ENCODE measurements at places on chromosomes 1 and 21.

DNA sequence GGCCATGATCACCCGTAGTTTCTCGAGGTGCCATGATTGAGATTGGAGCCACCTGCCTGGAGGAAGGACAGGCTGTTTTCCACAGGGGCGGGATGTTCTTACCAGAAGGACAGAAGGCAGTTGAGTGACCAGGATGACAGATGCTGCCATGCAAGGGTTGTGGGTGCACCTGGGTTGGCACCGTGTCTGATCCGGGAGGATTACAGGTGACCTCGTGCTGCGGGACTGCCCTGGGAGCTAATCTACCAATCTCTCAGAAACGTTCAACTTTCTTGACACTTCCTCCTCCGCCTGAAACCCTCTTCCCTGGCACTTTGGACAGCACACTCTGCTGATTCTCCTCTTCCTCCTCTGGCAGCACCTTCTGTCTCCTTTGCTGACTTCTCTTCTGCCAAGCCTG, 13.8 kb upstream of the SLC6A9 start:
- no peak for DNase-seq

- DNase-seq, result no peak
Observed at GRCh38 chr1:207298186-207298585, 23.3 kb upstream of the CD55 start.

DNA sequence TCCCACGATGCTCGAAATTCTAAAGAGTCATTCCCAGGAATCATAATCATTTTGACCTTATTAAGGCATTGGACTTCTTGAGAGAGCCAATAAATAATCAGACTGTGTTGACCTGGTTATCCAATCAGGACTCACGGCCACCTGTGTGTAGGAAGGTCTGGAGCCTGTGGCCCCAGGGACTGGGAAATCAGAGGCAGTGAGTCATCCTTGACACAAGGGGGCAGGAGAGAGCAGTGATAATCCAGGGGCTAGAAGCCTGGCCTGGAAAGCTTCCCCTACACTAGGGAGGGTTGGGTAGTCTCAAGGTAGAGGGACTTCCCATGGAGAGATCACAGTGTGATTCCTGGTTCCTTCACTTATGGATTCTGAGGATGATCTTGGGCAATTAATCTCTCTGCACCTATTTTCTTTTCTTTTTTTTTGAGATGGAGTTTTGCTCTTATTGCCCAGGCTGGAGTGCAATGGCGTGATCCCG, 4.7 kb downstream of the MR1 start:
- peak; percentile 17 for DNase-seq

DNA sequence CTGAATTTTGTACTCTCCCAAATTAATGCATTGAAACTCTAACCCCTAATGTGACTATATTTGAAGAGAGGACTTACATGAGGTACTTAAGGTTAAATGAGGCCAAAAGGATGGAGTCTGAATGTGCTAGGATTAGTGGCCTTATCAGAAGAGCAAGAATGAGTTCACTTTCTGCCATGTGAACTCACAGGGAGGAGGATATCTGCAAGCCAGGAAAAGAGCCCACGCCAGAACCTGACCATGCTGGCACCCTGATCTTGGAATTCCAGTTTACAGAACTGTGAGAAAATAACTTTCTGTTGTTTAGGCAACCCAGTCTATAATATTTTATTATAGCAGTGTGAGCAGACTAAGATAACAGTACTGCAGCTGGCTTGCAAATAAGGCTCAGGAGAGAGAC, 12.2 kb upstream of the FASLG start:
- DNase-seq, result no peak

DNA sequence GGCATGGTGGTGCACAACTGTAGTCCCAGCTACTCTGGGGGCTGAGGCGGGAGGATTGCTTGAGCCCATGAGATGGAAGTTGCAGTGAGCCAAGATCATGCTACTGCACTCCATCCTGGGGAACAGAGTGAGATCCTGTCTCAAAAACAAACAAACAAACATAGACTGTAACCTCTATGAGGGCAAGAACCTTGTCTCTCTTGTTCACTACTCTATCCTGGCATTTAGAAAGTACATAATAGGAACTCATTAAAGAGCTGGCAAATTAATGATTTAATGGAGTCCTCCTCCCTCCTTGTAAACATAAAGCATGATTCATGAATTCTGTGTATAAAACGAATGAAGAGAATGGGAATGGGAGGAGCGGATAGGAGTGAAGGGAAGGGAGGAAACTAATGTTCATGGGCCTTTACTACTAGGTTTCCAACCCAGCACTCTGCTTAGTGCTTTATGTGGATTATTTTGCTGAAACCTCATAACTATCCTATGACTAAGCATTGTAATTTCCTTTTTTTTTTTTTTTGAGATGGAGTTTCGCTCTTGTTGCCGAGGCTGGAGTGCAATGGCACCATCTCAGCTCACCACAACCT, 8.6 kb downstream of the LMOD1 start:
- no peak for DNase-seq

DNA sequence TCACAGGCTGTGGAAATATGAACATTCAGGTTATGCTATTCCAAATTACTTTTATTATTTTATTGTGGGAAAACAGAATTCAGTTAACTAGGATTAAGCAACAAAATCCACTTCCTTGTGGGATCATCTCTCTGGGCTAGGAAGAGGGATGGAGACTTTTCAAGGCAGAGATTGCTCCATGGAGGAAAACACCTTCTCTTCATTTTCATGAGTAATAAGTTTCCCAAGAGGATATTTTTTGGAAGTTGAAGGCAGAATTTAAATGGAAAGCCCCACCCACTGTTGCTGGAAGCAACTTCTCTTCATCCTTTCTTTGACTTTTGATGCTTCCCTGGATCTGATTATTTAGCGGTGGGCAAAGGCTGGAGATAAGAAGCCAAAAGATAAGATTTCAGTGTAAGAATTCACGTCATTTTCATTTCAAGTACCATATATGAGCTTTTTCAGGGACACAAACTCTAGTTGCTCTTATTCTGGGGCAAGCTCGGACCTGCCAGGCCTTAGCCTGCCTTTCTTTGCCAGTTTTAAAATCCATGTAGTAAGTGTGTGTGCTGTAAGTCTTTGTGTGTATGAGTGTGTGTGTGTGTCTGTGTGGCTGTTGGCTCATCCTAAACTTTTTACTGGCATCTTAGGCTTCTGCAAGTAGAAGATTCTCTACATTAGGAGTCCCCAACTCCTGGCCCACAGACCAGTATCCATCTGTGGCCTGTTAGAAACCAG, 11.7 kb upstream of the IL24 start:
- DNase-seq, result no peak

- DNase-seq, result no peak
Observed at GRCh38 chr21:34548781-34549376, 36.9 kb upstream of the KCNE1 start.

DNA sequence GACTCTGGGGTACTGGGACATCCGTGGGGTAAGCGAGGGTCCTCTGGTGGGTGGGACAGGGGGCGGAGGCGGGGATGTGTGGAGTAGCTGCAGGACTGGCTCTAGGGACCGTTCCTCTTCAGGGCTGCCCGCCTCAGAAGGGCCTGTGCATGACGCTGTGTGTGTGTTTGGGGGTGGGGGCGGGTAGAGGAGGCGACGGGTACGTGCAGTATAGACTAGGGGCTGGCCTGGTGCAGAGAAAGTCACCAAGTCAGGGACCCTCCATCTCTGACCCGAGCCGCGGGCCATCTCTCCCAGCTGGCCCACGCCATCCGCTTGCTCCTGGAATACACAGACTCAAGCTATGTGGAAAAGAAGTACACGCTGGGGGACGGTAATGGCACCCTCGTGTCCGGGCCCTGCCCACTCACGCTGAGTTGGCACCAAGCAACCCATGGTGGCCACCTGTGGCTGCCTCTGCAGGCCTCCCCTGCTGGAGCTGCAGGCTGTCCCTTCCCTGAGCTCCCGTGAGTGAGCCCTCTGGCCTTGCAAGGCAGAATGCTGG, 342 bp downstream of the GSTM5 start:
- DNase-seq, result no peak

GRCh38 chr1:156690675-156691036, 13.4 kb upstream of the NES start:
- no peak for DNase-seq

DNA sequence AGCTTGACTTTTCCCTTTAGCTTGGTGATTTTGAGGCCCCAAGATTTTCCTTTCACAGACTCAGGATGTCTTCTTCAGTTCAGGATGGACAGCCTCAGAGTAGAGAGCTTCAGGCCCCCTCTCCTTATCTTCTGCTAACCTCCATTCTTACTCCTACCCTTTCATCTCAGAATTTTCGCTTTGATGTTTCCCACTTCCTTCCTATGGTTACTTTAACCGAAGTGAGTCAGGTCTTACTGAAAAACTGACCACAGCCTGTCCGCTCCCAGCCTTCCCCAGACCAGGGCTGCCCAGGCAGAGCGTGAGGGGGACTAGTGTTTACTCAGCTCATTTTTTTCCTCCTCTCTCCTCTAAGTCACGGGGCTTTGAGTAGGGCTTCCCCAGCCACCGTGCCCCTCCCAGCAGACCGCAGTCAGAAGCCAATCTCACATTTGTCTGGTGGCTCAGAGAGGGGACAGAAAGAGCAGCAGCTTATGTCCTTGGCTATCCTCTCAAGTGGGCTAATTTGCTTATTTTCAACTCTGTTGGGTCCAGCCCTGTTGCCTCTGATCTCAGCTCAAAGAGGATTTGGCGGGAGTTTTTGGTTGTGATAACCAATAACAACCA, 4.2 kb upstream of the IL19 start:
- no peak for DNase-seq

GRCh38 chr21:36579898-36580297, 100.0 kb upstream of the CLDN14 start:
- no peak for DNase-seq

GRCh38 chr1:216325336-216325735, 97.9 kb downstream of the USH2A start:
- DNase-seq, result no peak

- no peak for DNase-seq
Observed at GRCh38 chr1:30169269-30169668, 554.1 kb downstream of the MATN1 start.

DNA sequence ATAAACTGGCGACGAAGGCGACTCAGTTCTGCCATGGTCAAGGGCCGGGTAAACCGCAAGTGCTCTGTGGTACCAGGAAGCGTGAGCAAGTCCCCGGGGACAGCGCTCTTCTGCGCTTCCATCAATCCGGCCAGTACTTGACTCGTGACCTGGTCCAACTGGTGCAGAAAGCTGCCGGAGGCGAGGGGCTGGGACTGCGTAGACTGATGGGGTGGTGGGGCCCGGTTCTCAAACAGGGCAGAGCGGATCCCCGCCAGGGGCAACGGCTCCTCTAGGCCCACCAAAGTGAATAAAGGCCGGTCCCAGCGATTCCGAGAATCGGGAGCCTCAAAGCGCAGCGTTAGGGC, 852 bp downstream of the KTI12 start:
- no peak for DNase-seq

DNA sequence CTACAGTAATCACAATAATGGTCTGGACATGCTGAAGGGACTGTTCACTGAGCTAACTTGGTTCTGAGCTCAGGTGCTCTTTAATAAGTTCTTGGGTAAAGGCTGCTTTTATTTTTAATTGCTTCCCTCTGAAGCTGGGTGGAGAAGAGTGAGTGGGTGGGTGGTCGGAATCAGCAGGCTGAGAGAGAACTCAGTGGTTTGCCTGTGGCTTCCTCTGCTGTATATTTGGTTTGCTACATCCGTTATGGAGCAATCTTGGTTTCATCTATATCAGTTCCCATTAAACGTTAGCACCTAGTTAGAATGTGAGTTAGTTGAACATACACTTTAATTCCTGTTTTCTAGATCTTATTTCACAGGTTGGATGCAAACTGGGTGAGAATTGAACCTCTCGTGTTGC, 23.3 kb downstream of the CNIH4 start:
- DNase-seq, result no peak

GRCh38 chr1:168822911-168823310, 93.9 kb upstream of the DPT start:
- no peak for DNase-seq

DNA sequence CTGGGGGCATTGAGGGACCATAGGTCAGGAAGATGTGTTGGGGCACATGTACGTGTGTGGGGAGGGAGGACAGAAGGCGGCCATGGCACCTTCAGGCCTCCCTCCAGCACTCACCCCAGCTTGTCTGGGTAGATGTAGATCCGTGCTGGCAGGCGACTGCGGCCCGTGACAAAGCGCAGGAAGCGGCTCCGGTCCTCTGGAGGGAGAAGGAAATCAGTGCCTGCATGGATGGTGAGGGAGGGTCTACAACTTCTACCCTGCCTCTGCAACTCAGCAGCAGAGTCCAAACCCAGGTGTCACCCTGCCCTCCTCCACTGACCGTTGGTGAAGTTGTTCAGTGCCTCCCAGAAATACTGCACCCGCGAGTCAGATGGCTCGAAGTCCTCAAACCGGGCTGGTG, 7.4 kb downstream of the HECTD3 start:
- no peak for DNase-seq

DNA sequence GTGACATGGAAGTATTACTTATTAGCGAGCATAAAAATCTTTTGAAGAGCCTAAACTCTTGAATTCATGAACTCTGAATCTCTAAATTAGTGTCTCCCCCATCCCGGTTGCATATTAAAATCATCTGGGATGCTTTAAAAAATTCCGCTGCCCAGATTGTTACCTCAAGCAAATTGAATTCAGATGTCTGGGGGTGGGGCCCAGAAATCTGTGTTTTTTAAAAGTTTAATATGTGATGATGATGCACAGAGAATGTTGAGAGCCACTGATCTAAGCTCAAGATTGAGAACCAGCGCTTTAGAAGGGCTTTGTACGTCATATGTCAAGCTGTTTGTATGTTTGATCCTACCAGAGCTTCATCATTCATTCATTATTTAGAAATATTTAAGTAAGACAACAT, 446.8 kb downstream of the NUF2 start:
- DNase-seq, result no peak

GRCh38 chr1:42484382-42484781, 21.3 kb downstream of the CCDC30 start:
- DNase-seq, result no peak

- DNase-seq, result no peak
Observed at GRCh38 chr1:242468784-242469183, 55.7 kb downstream of the PLD5 start.

GRCh38 chr1:77316006-77316405, 34.2 kb downstream of the AK5 start:
- DNase-seq, result no peak

- DNase-seq, result no peak
Observed at GRCh38 chr1:166383635-166384346, 217.0 kb upstream of the FAM78B start.

DNA sequence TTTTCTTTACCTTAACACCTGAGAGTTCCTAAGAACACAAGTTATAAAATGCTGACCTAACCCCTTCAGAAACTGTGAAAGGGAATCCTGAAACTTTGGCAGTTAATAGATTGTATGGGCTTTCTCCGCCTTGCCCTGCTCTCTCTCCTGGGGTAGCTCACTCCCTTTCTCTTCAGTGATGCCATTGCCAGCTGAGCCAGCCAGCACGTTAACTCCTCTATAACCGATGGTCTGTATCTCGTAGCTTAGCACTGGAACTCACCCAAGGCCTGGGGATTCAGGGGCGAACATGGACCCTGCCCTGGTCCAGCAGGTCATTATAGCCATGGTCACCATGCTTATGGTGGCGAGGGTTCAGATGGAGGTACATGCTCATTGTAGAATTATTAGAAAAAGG, 40.7 kb downstream of the TRAPPC10 start:
- DNase-seq, result no peak

- DNase-seq, result no peak
Observed at GRCh38 chr1:5943343-5944124, 48.7 kb downstream of the NPHP4 start.

Measured in NCI-H1436 treated with DMSO at 0.1 percent for 48 hours (cell line).